ENCODE measurements at places on chromosomes 1 and 21.
A peak's percentile ranks its signal among the peaks of the same experiment; 100 is the strongest.

- no peak for DNase-seq
These were observed 53.9 kb upstream of the HSD17B7 start for GRCh38 chr1:162736633-162737067.

DNA sequence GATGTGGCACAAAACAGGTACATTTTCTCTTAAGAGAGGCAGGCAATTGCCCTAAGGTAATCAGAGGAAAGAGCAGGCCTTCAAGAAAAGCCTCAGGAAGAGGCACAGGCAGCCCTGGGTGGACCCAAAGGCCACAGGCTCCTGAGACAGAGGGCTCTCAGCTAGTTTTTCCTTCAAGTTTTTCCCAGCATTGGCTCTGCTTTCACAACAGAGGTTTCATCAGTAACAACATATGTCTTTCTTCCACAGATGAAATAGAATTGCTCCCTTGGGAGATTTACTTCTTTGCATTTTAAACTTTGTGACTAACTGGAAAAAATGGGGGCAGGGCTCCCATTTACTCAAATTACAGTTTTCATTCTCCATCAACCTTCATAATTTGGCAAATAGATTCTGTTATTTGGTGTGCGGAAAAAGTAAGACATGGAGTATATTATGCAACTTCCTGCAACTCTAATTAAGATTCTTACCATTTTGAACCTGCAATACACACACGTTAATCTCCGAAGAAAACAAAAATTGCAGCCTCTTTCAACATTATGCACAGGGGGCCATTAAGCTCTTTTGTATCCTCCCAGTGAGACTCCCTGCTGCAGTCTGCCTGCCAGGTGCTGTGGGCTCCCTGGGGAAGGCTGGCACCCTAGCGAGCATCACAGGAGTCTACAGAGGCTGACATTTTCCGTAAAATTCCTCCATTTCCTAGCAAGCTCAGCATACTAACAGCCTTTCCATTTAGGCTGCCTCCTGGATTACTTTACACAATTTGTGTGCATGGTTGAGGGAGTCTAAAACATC is 282.3 kb downstream of the USH2A start:
- DNase-seq: no peak

DNA sequence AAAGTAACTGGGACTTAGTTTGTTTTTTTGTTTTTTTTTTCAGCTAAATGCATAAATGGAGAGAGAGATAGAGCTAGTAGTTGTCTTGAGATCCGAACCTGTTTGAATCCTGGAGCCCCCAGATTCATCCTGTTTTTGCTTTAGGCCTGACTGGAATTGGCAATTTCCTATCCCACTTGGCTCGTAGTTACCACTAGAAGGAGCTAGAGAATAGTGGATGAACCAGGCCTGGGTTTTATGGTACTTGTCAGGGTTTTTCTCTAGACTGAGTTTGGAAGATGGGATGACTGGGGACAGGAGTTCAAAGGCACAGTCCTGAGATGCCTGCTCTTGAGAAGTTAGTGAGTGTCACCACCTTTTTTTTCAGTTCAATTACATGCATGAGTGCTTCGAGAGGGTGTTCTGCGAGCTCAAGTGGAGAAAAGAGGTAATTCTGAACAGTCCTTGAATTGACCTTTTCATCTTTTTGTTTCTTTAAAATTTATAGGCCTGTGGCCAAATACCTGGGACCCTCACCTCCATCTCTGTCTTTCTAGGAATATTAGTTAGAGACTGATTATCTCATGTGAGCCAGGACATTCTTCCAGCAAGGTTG is 23.4 kb downstream of the CELF3 start:
- DNase-seq: peak; percentile 20

DNA sequence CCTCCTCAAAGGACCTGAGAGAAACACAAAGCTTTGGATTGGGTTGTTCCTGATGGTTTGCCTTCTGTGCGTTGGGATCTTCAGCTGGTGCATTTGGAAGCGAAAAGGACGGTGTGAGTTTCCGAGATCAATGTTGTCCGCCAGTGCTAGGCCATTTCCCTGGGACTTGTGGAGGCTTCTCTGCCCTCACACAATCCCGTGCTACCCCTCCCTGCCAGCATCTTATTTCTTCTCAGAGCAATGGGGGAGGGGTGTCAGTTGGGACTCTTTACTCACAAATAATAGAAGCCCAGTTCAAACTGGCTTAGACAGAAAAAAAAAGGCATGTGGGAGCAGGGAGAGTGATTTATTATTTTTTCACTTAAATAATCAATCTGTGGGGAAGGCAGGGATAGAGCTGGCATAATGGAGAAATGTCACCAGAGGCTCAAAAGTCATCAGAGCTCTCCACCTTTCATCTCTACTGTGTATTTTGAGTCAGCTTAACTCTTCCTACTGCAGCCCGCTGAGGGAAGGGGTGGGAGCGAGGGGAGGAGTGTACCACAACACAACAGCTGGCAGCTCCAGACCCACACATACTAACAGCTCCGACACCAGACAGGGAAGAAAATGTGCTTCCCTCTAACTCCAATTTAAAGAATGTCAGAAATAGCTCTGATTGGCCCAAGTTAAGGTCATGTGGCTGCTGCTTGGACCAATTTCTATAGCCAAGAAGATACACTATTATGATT is 22.4 kb downstream of the LY9 start:
- DNase-seq: no peak

DNA sequence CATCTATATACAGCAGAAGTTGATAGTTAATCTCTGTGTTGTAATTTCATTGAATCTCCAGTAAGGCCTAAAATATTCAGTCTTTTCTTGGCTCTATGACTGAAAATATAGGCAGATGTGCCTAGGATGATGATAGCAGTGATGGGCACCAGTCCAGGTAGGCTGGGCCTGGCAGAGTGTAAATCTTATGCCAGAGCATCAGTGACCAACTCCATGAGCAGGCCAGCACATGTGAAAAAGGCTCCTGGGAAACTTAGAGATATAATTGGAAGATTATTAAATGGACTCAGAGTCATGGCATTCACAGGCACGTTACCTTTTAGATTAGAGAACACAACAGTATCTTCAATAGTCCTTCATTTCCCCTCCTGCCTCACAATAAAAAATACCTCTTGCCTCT is 20.7 kb upstream of the CYYR1 start:
- no peak for DNase-seq

DNA sequence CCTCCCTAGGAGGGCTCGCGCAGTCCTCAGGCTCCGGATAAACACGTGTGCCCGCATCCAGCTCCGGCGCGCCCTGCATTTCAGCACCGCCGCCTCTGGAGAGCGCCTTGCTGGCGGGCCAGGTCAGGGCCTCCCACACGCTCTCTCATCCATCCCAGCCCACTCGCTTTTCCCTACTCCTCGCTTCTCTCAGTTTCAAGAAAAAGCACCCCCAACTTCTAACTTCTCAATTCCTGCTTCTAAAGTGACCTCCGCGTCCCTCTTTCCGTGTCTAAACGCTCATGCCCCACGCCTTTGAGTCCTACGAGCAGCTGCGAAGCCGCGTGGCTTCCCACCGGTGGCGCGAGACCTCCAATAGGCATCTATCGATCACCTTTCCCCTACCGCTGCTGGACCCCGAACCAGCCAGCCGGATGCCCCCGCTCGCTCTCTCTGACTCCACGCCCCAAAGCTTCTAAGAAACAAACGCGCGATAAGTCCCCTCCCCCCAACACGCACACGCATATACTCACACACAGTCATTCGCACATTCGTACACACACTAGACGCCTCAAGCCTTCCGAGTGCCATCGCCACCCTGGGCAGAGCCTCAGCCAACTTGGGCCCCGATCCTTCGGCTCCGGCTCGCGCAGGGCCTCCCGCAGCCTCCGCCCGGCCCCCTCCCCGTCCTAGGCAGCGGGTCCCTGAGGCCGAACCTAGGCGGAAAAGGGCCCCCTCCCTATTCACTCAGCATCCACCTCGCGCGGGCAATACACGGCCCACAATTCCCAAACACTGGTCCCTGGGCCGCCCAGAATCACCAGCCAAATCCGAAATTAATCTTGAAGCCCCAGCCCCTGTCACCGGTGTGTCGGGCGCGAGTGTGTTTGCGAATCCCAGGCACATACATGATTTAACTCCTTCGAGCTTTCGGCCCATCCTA is 1.1 kb downstream of the NMNAT2 start:
- no peak for DNase-seq

GRCh38 chr21:15566703-15567102 is 163.1 kb upstream of the USP25 start:
- no peak for DNase-seq
